CD8-positive, alpha-beta T cell (primary cell): ENCODE measurements at places on chromosomes 13 and 19. TPM values are rescaled to one million over a fixed set of nuclear protein-coding genes. Genes with fewer than 3 reads are reported as not detected.

GRCh38 chr13:53127373-53127772, 98.8 kb downstream of the OLFM4 start:
- DNase-seq = no peak

TMEM255B gene
- 0.83 TPM for total RNA-seq

DNA sequence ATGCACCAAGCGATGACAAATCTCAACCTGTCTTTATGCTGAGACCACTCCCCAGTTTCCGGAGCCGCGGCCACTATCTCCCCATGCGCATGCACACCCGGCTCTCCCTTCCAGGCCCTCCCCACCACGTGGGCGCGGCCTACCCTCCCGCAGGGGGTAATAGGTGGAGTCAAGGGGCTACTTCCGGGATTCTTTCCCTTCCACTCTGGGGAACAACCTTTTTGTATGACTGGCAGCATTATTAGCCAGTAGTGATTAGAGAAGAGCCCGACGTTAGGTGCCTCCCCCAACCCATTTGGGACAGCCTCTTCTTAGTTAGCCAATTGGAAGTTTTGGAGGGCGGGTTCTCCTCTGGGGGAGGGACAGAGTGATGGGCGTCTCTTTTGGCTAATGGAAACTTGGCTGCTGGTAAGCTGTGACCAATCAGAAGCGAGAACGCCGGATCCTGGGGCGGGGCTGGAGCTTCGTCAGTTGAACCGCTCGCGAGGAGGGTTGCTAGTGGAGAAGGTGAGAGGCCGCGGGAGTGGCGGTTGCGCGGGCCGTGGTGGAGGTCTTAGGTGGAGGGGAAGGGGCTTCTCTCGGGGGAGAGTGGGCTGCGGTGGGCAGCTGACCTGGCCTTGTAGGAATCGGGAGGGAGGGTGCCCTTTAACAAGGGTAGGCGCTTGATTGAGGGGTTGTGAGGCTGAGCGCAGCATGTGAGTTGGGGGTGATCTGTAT, at the start of gene CCDC61:
Gene CCDC61, plus strand, starts transcription at position 470 of the 717 bp plus-strand sequence. CDS start 7,552 bp downstream, outside the sequence.
- DNase-seq = peak; percentile 94

GRCh38 chr19:4152241-4152998, 1.0 kb upstream of the CREB3L3 start:
- no peak for DNase-seq

PABPC3 gene
- 1.5 TPM for total RNA-seq

- no peak for DNase-seq
These were observed 53.6 kb downstream of the LMO7 start for GRCh38 chr13:75689686-75690085.

THSD1 gene
- total RNA-seq = 0.38 TPM

RFPL4A gene
- total RNA-seq = not detected

GRCh38 chr13:77981281-77981881, 62.8 kb upstream of the EDNRB start:
- no peak for DNase-seq

DNA sequence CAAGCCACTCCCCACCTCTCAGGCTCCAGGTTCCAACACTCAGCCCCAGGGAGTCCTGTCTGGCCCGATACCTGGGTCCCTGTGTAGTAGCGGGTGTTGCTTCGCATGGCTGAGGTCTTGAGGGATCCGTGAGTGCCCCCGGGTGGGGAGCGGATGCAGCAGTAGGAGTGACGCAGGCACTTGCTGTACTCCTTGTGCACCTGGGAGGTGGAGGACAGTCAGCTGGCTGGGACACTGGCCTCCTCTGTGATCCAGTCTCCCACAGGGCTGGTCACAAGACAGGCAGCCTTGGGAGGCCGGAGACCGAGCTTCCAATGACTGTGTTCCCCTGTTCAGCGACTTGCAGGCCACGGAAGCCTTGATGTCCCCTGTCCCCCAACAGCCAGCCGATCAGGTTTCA, 16.3 kb upstream of the ASF1B start:
- no peak for DNase-seq
